ENCODE measurements at places on chromosomes 12 and 14.

- no peak for DNase-seq
Observed at GRCh38 chr14:100400115-100400514, 77.0 kb downstream of the SLC25A47 start.

GRCh38 chr12:74412606-74413230 lies 124.9 kb upstream of the ATXN7L3B start:
- DNase-seq, result no peak

DNA sequence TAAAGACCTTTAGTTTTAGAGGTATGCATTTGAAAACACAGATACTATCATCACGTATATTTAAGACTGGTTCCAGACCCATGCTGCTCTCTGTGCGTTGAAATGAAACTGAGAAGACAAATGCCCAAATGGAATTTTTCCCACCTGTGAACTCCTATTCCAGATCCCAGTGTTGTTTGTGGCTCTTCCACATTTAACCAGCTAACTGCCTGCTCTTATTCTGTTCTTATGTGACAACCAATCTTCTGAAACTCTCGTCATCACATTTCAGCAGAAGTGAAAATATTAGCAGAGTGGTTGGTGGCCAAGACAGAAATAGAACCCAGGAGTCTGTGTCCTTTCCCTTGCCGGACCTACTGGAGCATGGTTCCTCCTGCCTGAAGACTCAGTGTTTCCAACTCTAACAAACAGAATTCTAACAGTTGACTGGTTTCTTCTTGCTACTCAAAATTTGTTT lies 460.2 kb downstream of the RAD51B start:
- DNase-seq, result no peak

DNA sequence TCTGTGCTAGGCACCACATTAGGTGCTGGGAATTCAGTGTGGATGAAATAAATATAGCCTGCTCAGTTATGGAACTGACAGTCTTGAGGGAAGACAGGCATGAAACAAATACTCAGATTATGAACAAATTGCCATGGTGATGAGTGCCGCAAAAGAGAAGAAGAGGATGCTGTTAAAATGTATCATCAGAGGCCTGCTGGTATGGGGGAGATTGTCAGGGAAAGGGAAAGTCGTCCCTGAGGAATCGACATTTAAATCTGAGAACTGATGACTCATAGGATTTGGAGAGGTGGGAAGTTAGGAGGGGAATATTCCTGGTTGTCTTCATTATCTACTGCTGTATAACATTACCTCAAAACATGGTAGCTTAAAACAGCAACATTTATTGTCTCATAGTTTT lies 42.0 kb downstream of the PPP1R36 start:
- DNase-seq, result no peak

GRCh38 chr14:36426836-36427235 lies 93.2 kb downstream of the NKX2-1 start:
- DNase-seq, result no peak

GRCh38 chr12:117671734-117672133 lies 297.1 kb downstream of the KSR2 start:
- DNase-seq, result no peak

GRCh38 chr12:53770281-53770680 lies 18.5 kb upstream of the CISTR start:
- no peak for DNase-seq

DNA sequence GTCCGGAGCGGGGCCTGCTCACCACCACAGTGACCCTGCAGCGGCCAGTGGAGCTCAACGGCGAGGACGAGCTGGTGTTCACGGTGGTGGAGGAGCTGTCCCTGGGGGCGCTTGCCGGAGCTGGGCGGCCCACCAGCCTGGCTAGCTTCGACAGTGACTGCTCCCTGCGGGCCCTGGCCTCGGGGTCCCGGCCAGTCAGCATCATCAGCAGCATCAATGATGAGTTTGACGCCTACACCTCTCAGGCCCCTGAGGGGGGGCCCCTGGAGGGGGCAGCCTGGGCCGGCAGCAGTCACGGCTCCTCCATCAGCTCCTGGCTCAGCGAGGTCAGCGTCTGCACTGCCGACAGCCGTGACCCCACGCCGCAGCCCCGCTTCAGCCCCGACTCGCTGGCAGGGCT lies 37.4 kb downstream of the KIF26A start:
- no peak for DNase-seq

DNA sequence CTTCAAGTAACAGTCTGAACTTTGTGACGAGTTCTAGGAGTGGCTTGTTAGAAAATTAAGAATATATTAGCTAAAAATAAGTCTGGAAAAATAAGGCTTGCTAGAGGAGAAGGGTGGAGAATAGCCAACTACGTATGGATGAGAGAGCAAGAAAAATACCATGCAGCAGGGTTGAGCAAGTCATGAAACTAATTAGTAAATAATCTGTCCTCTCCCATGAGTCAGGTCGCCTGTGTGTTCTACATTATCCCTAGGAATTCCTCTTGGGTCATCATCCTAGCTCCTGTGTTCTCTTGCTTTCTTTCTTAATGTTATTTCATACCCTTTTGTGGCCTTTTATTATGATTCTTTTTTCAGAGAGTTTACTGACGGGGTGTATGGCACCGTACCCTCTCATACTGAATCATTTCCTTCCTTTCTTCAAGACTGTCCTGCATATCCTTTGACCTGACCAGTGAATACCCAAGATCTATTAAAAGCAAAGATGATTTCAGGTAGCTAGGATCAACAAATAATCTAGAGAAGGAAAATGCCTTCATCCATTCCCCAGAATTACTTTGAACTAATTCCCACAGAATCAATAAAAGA lies 177.2 kb upstream of the NPAS3 start:
- DNase-seq, result no peak

DNA sequence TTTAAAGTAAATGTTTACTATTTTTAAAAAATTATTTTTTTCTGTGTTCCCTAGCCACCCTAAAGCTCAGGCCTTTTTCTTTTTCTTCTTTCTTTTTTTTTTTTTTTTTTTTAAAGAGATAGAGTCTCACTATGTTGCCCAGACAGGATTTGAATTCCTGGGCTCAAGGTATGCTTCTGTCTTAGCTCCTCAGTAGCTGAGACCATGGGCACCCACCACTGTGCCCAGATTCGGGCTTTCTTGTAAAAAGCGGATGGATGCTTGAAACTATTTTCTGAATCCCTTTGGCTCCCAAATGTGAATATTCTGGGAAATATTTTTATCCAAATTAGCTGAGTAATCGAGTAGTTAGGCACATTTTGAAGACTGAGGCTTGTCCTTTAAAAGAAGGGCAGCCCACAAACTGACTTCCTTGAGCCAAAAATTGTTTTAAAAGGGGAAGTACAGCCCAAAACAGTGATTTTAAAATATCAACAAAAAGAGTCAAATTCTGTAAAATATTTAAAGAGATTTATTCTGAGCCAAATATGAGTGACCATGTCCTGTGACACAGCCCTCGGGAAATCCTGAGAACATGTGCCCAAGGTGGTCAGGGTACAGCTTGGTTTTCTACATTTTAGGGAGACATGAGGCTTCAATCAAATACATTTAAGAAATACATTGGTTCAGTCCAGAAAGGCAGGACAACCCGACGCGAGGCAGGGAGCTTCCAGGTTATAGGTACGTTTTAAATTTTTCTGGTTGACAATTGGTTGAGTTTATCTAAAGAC lies 28.8 kb upstream of the HIGD1C start:
- no peak for DNase-seq

GRCh38 chr14:44700694-44701093 lies 193.6 kb upstream of the FSCB start:
- DNase-seq, result no peak

- no peak for DNase-seq
Observed at GRCh38 chr14:67582061-67582460, 18.0 kb downstream of the PIGH start.

DNA sequence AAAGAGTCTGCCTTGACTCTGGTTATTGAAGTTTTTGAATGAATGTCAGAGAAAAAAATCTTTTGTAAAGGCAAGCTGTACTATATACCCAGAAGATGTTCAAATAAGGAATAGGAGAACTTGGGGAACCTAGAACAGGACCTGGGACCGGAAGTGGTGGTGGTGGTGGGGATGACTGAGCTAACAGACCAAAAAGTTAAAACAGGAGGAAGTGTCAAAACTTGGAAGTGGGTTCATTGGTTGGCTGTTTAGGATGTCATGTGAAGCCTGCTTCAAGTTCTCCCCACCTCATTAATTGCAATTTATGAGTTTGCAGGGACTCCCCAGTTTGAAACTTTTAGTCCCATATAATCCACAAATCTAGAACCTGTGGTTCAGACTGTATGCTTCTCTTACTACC lies 26.2 kb downstream of the PLXNC1 start:
- DNase-seq, result no peak

DNA sequence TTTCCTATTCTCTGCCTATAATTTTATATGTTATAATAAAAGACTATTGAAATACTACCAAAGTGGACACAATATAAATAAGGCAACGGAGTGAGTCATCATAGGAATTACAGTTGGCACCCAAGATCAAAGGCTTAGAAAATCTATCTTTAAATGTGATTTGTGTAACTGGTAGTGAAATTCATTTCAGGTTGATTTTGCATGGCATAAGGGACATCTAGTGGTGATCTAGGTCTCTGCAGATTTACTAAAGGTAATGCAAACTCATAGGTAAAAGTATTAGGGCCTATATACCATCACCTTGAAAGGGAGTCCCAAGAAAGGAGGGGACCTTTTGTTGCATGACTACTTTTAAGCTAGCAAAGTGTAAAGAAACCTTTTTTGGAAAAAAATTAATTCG lies 527.2 kb downstream of the NRXN3 start:
- no peak for DNase-seq

- no peak for DNase-seq
Observed at GRCh38 chr12:130880411-130880885, 8.6 kb downstream of the RAN start.

GRCh38 chr14:104139460-104140212 lies 1.2 kb downstream of the KIF26A start:
- no peak for DNase-seq

DNA sequence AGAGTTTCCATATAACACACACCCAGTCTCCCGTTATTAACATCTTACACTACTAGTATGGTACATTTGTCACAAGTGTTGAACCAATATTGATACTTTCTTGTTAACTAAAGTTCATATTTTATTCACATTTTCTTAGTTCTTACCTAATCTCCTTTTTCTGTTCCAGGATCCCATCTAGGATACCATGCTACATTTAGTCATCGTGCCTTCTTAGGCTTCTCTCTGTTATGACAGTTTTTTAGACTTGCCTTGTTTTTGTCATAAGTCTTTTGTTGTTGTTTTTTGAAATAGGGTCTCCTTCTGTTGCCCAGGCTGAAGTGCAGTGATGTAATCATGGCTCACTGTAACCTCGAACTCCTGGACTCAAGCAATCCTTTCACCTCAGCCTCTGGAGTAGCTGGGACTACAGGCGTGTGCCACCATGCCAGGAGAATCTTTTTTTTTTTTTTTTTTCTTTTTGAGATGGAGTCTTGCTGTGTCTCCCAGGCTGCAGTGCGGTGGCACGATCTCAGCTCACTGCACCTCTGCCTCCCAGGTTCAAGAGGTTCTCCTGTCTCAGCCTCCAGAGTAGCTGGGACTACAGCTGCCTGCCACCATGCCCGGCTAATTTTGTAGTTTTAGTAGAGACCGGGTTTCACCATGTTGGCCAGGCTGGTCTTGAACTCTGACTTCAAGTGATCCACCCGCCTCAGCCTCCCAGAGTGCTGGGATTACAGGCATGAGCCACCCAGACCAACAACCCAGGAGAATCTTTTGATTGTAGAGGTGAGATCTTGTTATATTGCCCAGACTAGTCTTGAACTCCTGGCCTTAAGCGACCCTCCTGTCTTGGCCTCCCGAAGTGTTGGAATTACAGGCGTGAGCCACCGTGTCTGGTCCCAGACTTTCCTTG lies 59.1 kb upstream of the HECTD1 start:
- DNase-seq, result no peak

GRCh38 chr14:34347683-34348082 lies 114.4 kb downstream of the SPTSSA start:
- no peak for DNase-seq

DNA sequence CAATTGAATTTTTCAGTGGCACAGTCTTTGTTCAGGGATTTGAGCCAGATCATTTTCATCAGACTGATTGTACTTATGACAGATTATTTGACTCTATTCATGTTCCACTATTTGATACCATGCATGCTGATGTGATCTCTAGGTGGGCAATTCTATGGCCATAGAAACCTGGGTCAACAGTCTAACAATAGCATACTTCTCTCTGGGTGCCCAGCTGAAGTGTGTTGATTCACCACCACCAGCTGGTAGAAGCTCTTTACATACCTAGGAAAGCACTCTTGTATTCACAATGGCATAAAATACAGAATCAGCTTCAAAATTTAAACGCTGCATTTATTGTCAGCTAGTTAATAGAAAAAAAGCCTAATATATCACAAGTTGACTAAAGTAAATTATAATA lies 90.2 kb upstream of the TMTC2 start:
- no peak for DNase-seq

GRCh38 chr12:89632778-89633177 lies 75.9 kb downstream of the ATP2B1 start:
- no peak for DNase-seq

DNA sequence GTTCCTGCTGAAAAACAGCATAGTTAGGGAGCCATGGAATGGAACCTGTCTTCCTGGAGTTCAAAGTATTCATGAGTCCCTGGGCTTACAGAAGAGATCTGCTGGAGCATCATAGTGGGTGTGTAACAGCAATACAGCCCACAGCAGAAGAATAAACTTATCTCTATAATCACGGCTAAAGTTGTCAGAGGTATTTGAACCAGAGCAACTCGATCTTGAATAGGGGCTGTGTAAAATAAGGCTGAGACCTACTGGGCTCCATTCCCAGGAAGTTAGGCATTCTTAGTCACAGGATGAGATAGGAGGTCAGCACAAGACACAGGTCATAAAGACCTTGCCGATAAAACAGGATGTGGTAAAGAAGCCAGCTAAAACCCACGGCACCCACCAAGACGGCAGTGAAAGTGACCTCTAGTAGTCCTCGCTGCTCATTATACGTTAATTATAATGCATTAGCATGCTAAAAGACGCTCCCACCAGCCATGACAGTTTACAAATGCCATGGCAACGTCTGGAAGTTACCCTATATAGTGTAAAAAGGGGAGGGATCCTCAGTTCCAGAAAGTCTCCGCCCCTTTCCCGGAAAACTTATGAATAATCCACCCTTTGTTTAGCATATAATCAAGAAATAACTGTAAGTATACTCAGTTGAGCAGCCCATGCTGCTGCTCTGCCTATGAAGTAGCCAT lies 223.4 kb downstream of the PCNX1 start:
- no peak for DNase-seq

- no peak for DNase-seq
Observed at GRCh38 chr12:122499991-122500684, 594 bp downstream of the ZCCHC8 start.

- peak; percentile 73 for DNase-seq
Observed at GRCh38 chr12:53159195-53159839, 21.2 kb upstream of the ZNF740 start.

DNA sequence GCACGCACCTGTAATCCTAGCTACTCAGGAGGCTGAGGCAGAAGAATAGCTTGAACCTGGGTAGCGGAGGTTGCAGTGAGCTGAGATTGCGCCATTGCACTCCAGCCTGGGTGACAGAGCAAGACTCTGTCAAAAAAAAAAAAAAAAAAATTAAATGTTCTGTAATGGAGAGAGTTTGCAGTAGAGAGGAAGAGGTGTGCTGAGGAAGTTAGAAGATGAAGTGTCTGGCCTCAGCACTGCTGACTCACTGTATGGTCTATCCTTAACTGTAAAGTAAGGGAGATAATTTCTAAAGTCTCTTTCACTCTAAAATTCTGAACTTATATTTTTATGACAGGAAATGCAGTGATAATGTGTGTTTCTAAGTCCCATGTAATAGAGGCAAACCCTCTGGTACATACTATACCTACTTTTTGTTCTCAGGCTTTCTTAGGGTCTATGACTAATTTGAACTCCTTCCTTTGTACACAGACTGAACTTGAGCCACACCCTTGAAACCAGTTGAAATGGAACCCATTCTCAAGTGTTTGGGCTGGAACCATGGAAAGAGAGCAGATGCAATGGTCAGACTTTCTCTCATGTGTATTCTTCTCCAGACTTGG lies 278.1 kb upstream of the FAR2 start:
- DNase-seq, result no peak

Measured in activated CD8-positive, alpha-beta memory T cell treated with anti-CD3 and anti-CD28 coated beads for 48 hours (primary cell).